Nucleus accumbens (tissue), 56 donors: ENCODE measurements at places on chromosomes 6 and 20.

GRCh38 chr20:61169874-61170273 is 82.2 kb upstream of the CDH4 start:
- no peak for DNase-seq

DNA sequence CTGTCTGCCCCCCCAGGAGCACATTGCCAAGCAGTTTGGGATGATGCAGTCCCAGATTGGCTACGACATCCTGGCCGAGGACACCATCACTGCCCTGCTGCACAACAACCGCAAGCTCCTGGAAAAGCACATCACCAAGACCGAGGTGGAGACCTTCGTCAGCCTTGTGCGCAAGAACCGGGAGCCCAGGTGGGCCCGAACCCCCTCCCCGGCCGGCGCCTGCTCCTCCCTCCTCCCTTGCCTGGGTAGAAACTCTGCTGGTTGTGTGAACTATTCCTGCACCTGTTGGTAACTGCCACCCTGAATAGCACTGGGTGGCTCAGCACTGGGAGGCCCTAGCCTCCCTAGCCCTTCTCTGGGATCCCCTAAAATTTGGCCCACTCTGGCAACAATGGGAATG is 43.7 kb downstream of the UQCC2 start:
- no peak for DNase-seq

DNA sequence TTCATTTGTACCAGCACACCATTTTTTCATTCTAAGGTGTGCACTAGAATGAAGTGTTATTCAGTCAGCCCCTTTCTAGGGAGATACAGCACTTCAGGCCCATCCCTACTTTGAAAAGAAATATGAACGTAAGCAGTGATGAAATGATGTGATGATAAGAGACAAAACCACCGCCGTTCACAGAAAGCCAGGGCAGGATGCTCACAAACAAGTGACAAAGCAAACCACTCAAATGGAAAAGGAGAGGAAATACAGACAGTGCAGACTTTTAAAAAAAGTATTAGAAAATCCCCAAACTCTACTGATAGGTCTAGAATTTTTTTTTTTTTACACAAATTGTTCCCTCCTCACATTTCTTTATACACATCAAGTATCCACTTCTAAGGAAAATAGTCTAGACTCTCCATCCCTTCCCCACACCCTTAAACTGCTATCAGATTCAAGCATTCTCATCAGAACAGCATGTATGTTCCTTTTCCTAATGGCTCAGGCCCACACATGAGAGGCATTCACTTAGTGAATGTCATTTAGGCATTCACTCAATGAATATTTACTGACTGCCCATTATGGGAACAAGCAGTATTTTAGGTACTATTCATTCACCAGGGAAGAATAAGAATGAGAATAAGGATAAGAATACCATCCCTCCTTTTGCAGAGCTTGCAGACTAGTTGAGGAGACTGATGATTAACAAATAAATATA is 243.5 kb downstream of the GMPR start:
- DNase-seq: no peak

GRCh38 chr20:52279706-52280105 is 88.1 kb upstream of the ZFP64 start:
- no peak for DNase-seq

GRCh38 chr6:134318236-134318973 is 493 bp upstream of the SGK1 start:
- no peak for DNase-seq

- no peak for DNase-seq
These were observed 200.0 kb upstream of the GJE1 start for GRCh38 chr6:141932685-141933084.

GRCh38 chr6:40877362-40877761 is 161.7 kb downstream of the UNC5CL start:
- no peak for DNase-seq

GRCh38 chr20:36847710-36848040 is 28.3 kb upstream of the TLDC2 start:
- DNase-seq: no peak

DNA sequence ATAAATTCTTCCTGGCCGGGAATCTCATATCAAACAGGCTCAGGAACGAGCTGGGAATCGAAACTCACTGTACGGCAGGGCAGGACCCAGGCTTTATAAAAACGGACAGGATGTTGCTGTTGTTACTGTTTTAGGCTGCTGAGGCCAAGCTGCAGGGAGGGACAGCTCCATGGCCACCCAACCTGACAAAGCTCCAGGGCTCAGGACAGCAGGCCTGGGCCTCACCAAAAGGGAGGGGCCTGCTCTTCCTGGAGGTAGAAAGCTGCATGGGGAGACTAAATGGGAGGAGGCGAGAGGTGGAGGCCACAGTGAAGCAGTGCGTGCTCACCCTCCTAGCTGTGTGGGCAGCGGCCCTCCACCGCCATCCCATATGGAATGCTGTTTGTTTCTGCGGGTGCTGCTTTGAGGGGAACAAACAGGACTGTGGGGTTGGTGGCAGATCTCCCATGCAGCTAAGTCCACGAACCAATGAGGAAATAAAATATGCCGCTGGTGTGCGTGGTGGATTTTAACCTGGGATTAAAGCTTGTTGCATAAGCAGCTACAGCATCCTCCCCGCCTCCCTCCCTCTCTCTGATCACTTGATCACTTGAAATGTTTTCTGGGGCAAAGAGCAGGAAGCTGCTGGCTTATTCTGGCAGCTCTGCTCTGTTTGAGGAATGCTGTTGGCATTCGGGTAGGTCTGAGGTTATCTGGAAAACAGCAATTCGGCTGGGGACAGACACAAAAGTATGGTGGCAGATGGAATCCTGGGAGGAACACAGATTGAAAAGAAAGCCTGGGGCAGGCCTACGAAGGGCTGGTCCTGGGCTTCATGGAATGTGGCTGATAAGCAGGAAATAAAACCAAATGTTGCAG is 2.4 kb upstream of the ZMYND8 start:
- DNase-seq: peak; percentile 75

GRCh38 chr6:146287691-146288369 is 255.8 kb upstream of the RAB32 start:
- DNase-seq: no peak

DNA sequence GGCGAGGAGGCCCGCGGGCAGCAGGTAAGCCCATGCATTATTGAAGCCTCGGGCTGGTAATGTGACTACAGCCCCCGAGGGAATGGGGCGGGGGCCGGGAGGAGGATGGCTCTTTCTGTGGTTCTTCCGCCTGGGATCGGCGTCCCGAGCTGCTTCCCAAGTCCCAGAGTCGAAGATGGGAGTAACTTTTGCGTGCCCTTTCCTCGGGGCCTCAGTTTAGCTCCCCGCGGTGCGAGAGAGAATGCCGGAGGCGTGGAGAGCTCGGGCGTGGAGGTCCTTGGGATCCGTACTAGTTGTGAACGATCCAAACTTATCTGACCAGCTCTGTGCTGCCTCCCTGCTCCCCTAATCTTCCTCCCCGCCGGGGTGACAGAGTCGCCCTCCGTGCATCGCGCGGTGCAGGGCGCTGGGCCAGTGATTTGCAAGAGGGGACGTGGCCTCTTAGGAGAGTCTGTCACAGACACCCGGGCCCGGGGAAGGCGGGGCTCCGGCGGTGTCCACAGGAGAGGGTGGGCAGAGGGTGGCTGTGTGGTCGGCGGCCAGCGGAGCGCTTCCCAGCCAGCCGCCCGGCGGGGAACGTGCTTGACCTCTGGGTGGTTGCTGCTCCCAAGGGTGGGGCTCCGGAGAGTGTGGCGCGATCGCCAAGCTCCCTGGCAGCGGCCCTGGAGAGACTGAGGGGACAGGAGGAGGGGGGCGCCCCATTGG is 815 bp downstream of the UTRN start:
- peak; percentile 22 for DNase-seq

- DNase-seq: no peak
These were observed 66.4 kb downstream of the HMGN3 start for GRCh38 chr6:79167931-79168694.

DNA sequence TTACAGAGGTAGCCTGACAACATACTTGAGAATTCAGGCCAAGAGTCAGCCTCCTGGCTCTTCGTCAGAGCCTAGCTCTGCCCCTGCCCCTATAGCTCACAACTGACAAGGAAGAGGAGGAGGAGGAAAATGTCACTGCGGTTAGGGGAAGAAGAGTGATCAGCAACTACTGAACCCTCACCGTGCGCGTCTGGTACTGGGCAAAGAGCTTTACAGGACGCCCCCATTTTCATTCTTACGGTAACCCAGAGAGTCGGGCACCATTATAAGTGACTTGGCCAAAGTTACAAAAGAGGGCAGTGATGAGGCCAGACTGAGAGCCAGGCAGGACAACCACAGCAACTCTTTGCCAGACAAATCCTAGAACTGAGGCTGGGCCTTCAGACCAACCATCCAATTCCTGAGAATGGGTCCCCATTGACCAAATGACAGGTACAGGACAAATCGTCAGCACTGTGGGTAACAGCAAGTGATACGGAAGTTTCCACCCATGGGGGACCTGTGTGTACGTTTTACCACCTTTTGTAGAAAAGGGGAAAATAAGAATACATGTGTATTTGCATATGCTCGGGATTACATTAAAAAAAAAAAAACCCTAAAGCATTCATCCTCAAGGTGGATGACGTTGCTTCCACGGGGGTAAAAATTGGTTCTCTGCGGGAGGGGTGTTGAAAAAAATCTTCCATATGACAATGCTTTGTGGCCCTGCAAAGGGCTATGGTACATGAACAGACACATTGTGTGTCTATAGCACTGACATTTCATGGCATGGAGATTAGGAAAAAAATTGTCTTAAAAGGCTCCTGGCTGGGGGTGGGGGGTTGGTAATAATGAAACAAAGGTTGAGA is 118.0 kb downstream of the NFATC2 start:
- no peak for DNase-seq

DNA sequence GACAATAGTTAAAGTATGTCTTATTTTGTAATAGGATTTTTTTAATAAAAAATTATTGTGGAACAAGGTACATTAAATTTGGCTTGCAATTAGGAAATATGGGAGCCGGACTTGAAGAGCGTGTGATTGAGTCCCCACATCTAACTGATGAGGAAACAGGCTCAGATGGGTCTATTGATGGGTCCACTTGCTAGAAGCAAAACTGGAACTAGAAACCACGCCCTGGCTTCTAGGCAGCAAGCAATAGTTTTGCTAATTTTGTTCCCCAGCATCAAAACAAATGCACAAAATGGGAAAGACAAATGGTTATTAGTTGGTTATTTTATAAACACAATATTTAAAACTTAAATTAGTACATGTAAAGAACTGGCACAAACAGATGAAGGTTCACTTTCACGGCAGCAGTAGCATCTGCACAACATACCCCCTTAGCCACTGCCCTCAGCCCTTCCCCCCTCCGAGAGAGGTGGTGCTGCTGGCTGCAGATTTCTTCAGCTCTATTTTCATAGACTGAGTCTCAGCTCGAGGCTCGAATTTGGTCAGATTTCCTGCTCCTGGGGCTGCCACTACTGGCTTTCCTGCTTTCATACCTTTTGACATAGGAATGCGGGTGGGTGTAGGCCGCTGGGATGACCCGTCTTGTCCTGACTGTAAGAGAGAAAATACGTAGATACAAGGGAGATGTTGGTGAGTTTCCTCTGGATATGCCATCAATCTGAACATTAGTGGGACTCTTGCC is 23.8 kb upstream of the TMEM30A start:
- DNase-seq: no peak

DNA sequence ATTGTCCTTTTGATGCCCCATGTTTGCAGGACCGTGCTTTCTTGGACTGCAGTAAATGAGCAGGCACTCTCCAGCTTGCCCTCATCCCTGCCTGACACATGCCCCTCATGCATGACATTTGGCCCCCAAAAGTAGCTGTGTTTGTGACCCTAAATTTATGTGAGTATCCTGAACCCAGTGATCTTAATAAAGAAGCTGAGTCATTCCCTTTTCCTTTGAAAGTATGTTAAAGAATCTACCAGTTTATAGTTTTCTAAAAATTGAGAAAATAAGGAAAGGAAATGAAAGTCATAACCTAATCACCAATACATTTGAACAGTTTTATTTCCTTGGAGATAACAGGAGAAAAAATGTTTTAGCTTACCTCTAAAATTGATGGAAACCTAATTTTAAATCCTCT is 3.4 kb upstream of the SLC22A23 start:
- DNase-seq: no peak

DNA sequence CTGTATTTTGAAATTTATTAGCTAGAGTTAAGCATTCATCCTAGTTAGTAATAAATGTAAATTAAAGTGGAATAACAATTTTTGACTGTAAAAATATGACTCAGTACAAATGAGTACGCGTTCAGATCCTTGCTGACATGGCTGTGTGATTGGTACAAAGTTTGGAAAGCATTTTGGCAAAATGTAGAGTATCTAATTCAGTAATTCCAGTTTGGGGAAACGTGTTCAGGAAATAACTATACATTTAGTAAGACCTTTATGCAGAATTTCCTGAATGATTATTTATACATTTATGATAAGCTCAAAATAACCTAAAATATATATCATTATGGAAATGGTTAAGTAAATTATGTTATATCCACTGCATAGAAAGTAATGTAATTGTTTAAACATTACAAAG is 8.0 kb downstream of the VTA1 start:
- no peak for DNase-seq

DNA sequence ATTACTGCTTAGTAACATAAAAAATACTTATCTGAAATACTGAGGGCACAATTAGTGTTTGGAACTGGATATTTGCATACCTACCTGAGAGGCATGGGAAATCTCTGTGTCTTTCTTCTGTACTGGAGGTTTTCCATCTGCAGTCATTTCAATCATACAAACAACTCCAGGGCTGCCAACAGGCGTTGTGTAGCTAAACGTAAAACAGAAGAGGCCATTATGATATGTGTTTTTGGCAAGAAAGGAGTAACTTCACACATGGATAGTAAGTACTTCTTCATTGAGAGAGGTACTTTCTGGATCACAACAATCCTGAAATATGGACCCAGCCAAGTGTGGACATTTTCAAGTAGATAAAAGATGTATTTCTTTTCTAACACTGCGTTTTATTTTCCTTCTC is 363.4 kb downstream of the PHF3 start:
- no peak for DNase-seq

DNA sequence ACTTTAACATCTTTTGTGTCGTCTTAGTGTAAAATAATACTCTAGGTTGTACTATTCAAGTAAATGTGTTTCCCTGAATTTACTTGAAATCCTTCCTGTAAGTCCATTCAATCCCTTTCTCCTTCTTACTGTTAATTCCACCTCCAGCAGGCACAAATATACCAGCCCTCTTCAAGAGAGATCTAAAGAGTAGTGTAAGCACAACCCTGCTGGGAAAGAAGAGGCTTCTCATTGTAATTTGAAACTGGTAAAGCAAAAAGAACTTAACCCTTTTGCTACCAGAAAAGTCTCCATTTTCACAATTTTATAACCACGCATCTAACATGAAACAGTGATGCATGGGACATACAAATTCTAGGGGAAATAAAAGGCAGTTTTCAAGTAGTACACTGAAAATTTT is at the start of gene BMP5:
Gene BMP5 (minus strand): TSS at position 191 of the 400 bp plus-strand sequence. CDS start 725 bp downstream, outside the sequence.
- DNase-seq: no peak
